WTC11 (cell line): ENCODE measurements at places on chromosomes 1 and 21. TPM values are rescaled to one million over a fixed set of nuclear protein-coding genes. Genes with fewer than 3 reads are reported as not detected.

The TMEM222 gene
- 24.9 to 29.8 TPM (median 28.7 TPM) in 3 replicates for total RNA-seq

The RGS16 gene
- 9.9 to 17.8 TPM (median 10.2 TPM) in 3 replicates for total RNA-seq

The XPR1 gene
- total RNA-seq = 34.6 to 38.8 TPM (median 37.8 TPM) in 3 replicates

- H3K27me3 ChIP-seq = no peaks in the 10 kb centered on the region; the same call in 1 of the 2 replicates
- DNase-seq = no peak
- H3K36me3 ChIP-seq = no peaks in the 10 kb centered on the region
- H3K4me1 ChIP-seq = peaks cover 5% of the 10 kb centered on the region
- H3K4me3 ChIP-seq = no peak overlapping the region
Measured at GRCh38 chr1:209884665-209885117, 53.3 kb upstream of the SYT14 start.
